Endodermal cell (in vitro differentiated cells): ENCODE measurements at places on chromosomes 16 and 17. TPM values are rescaled to one million over a fixed set of nuclear protein-coding genes. Genes with fewer than 3 reads are reported as not detected.

USB1 gene
- 132 and 139 TPM in 2 replicates for total RNA-seq

DNA sequence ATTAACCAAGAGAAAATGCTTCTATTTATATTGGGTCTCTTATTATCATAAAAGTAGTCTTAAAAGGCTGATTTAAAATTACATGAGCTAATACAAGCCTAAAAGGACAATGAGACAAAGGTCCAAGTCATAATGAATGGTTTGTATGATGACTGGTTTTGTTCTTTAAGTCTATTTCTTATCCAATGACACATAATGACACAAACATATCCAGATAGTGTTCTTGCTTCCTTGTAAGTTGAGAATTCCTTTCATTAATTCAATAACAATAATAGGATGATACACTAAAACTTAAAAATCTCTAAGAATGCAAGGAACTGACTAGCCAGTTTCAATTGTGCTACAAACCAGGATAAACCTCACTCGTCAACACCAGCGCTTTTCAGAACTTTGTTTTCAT lies 244.1 kb downstream of the CEP112 start:
- DNase-seq = no peak

SMIM5 gene
- total RNA-seq = 0.40 TPM in 1 of 2 replicates, not detected in the other

C16orf86 gene
- total RNA-seq = 2.9 to 5.3 TPM (median 4.7 TPM) in 3 replicates
